ENCODE measurements at places on chromosomes 3 and 15.

- no peak for DNase-seq
Measured at GRCh38 chr15:45306105-45306504, 54.1 kb downstream of the SLC28A2 start.

DNA sequence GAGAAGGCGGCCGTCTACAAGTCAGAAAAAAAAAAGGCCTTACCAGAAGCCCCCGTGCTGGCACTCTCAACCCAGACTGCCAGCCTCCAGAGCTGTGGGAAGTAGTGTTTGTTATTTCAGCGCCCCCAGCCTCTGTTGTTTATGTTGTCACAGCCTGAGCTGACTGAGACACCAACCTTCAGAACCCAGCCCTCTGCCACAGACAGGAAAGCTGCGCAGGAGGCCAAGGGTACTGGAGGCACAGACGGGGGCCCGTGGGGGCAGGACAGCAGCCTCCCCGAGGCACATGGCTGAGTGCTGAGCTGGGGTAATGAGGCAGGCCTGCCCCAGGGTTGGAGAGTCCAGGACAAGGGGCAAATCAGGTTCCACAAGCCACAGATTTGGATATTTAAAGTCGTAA is 33.7 kb downstream of the HCN4 start:
- no peak for DNase-seq

DNA sequence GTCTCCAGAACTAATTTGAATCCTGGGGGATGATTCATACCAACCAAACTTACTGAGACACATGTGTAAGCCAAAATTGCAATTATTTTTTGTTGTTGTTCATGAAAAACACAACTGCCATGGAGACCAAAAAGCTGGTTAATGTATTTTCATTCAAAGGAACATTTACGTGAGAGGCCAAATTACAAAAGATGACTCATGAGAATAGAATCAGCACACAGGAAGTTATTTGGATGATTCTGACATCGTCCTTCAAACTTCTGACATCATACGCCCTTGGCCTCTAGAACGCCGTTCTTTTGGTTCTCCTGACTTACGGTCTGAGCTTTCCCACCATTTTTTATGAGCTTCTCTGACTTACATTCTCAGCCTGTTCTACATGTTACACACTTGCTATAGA is 3.0 kb upstream of the ZNF280D start:
- DNase-seq: no peak

GRCh38 chr15:27730868-27731267 is 368.2 kb downstream of the OCA2 start:
- DNase-seq: no peak

GRCh38 chr3:50237133-50237651 is 1.2 kb downstream of the GNAI2 start:
- peak; percentile 32 for DNase-seq

GRCh38 chr3:155704061-155704460 is 40.8 kb downstream of the PLCH1 start:
- no peak for DNase-seq

DNA sequence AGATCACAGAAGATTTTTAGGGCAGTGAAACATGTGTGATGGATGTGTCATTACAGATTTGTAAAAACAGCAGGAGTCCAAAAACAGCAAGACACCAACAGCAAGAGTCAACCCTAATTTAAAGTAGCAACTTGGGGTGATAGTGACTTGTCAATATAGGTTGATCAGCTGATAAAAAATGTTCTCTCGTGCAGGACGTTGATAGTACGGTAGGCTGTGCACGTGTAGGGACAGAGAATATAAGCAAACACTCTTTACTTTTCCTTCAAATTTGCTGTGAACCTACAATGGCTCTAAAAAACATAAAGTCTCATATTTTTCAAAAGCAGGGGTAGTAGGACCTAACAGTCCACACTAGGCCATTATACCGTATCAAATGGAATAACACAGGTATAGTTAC is 120.8 kb downstream of the STAG1 start:
- DNase-seq: no peak

DNA sequence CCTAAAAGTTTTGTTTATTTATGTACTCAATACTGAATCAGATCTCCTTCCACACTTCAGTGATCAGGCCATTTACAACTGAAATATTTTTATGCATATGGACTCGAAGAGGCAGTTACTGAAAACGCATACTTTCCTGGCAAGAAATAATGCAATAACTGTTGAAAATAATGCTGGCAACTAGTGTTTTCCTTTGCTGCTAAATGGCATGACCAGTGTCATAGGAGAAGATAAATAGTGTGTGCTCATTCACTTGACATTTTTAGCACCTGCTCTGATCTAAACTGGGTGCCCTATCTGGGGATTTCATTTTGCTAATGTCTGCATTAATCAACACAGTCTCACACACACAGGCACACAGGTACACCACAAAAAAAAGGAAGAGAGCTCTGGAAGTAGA is 695.2 kb downstream of the TUSC7 start:
- DNase-seq: no peak

GRCh38 chr3:50260027-50260941 is 8.7 kb upstream of the SEMA3B start:
- DNase-seq: peak; percentile 66

- DNase-seq: no peak
Measured at GRCh38 chr15:35000511-35000910, 12.4 kb upstream of the ZNF770 start.

DNA sequence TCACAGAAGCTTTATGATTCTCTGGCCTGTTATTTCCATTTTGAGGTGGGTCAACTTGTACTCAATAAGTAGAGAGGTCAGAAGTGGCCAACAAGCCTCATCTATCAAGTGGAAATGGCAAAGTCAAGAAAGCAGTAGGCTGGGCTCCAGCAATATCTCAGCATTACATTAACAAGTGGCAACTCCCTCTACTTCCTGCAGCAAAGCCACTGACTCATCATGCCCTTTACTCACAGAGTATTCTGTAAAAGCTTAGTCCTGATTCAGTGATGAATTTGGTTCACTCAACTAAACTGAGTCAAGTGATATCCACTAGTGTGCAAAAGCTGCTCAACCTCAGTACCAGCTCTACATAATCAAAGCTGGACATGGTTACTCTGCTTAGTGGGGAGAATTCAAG is 954.6 kb downstream of the EPHA3 start:
- no peak for DNase-seq

GRCh38 chr3:106329521-106329920 is 460.7 kb upstream of the CBLB start:
- no peak for DNase-seq

DNA sequence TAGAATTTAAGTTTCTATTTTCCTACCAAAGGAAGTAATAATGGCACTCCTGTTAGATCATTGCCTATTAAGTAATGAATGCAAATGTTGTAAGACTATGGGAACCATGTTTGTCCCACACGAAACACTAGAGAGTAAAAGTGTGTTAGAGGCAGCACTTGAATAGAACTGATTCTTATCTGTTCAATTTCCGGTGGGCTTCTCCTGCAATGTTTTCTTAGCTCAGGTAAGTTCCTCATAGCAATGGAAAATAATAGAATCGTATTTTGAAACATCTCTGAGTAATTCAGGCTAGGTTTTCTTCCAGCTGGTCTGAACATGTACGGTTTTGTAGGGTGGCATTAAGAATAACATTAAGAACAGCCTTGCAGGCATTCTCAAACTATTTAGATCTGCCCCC is 145.3 kb upstream of the LIPC start:
- no peak for DNase-seq

DNA sequence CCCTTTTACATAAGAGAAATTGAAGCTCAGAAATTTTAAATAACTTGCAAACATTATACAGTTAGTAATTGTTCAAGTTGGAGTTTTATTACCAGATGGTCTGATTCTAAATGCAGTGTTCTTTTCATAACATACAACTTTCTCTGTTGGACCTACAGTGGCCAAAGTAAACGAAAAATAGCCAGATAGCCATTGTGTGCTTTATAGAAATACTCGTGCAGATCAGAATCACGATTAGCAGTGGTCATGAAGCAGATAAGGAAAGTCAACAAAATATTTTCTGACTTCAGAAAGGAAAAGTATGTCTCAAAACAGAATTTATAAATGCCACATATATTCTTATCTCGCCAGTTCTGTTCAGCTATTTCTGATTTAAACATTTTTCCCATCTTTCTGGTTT is 436.9 kb downstream of the CNTN6 start:
- no peak for DNase-seq

- DNase-seq: no peak
Measured at GRCh38 chr3:23594066-23594465, 211.7 kb upstream of the UBE2E1 start.
